Right atrium auricular region (tissue), 2 donors: ENCODE measurements at places on chromosomes 2 and 18.

DNA sequence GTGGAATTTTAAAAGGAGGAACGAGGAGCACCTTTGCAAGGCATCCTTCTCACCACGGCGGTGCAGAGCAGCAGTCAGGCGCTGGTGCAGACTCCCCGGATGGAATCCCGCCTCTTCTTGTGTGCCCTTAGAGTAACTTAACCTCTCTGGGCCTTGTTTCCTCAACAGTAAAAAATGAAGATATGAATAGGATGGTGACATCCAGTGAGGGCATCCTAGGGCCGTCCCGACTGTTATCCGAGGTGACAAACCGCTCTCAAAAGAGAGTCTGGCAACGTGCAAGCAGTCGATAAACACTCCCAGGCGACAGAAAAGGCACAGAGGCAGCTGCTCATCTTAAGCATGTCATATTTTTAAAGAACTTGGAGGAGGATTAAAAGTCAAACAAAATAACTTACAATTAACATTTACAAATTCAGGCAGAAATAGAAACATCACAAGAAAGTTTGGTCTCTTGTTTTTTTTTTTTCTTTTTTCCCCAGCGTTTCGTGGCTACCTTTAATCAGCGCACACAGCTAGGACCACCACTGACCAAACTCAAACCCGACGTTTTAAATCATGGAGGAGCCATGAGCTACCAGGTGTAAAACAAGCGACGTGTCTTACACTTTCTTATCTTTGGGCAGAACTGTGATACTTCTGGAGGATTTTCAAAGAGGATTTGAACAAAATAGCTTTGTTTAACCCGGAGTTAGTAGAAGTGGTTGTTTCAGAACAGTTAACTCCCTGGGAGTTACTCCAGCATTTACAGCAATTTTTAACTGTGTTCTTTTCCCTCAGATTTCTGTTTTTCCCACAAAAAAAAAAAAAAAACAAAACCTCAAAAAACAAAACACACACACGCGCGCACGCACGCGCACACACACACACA, 2.1 kb downstream of the MBP start:
- DNase-seq = no peak

- no peak for DNase-seq
Measured at GRCh38 chr2:230578106-230578505, 134.5 kb upstream of the CAB39 start.

DNA sequence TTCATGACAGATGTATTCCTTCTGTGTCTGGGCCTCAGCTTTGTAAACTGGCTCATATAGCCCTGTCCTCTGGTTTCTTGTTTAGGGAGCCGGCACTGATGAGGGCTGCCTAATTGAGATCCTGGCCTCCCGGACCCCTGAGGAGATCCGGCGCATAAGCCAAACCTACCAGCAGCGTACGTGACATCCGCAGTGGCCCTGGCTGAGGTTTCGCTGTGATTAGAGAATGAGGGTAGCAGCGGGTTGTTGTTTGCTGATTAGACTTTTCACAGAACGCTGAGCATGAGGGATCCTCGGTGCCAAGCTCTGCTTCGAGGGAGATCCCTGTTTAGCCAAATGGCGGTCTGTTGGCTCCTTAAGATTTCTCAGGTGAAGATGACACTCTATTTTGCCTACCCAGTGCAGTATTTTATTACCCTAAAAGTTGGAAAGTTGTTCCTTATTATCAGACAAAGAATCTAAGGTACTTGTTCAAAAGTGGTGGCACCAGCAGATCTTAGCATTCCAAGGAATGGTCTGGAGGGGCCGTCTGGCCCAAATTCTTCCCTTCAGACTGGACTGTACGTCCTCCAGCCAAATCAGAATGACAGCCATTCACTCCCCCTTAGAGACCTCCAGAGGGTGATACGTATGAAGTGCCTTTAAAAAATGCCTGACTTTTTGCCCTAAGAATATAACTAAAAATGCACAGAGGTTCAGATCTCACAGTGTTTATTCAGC, 21.5 kb upstream of the GMCL1 start:
- DNase-seq = no peak

DNA sequence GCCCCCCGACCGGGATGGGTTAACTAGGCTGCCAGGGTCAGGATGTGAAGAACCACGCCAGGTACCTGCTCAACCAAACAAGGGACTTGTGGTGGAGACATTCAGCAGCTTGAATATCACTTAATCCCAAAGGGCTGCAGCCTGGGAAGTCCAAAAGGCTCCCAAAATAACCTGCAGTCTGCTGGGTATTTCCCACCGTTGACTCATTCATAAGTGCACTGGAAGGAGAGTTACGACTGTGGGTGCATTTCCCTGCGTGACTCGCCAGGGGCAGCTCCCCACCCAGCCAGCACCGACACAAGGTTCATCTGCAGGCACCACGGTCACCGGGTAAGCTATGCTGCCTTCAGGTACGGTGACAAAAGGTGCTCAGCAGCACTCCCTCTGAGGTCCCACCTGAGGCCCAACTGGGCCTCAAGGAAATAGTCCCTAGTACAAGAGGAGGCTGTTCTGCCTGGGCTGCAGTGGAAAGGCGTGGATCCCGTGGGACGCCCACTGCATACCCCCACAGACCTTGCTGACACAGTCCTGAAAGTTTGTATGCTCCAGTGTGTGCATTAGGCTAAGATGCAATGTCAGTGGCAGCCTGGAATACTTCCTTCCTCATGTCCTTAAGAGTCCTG, 86.5 kb downstream of the UXS1 start:
- DNase-seq = no peak

GRCh38 chr18:54387631-54388030, 29.9 kb downstream of the C18orf54 start:
- DNase-seq = no peak

DNA sequence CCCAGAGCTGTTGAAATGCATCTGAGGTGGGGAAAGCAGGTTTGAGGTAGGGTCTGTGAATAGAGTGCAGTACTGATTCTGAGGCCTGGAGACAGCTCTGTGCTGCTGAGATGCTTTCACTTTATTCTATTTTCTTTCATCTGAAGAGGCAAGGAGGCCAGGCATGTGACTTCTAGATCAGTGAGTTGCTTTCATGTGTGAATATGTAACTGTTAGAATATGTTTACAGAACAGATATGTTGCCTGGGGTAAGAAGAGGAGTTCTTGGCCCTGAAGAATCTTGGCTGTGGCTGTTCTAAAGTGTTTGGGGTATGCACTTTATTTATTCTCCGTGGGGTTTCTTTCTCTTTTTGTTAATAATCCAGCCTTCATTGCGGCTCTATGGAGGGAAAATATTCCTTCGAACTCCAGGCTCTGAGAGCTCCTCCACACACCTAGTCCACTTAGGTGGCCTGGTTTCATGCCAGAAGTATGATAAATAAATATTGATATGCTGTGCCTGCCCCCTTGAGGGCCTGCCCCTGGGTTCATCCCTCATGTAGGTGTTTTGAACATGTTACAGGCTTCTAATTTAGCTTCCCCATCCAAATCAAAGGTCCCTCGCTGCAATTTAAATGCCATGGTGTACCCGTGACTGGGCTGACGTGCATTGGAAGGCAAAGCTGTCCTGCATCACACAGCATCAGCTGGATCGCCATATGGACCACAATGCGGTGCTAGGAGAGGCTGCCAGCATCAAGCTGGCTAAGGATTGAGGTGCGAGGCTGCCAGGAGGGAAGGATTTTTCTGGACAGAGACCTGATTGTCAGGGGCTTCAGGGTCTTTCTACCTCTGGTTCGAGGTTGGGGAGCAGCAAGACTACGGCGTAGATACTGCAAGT, 102.9 kb downstream of the PRKCE start:
- no peak for DNase-seq

DNA sequence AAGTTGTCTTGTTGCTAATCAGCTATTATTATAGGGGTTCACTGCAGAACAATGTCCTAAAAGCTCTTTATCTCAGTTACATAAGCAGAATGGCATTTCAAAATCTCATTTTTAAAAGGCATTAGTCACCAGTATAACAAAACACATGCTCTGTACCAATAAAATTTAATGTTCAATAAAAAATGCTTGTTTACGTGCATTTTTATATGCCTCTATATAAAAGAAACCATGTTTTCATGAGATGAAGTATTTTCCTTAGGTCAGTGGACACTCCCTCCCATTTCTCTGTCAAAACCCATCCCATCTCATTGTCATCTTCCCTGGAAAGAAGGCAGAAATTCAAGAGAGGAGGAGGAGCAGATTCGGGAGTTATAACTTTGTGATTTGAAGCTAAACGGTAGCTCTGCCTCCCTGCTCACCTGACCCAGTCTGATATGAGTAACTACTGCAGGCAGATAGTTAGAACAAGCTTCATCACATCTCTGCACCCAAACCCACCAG, 231.9 kb upstream of the SIX2 start:
- no peak for DNase-seq

- DNase-seq = no peak
Measured at GRCh38 chr2:96530144-96530430, 6.5 kb upstream of the ARID5A start.

DNA sequence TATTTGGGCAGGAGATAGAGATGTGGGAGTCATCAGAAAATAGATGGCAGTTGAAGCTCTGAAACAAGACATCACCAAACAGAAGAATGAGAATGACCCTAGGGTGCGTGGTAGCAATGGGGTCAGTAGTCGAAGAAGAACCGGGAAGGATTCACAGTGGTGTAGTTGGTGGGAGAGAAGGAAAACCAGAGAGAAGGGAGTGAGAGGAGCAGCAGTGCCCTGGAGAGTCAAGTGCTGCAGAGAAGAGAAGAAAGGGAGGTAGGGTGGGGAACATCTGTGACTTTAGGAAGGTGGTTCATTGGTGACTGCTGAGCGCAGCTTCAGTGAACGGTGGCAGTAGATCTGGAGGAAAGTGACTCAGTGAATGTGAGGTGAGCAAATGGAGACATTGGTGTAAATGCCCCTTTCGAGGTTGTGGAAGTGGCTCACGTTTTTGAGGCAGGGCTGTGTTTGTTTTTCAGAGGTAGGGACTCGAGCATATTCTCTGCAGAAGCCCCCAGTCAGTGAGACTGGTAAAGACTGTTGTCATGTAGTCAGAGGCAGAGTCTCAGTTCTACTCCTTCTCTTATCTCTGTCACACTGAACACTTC, 36.4 kb downstream of the CDC42EP3 start:
- no peak for DNase-seq

- DNase-seq = no peak
Measured at GRCh38 chr2:75276093-75277029, 77.0 kb upstream of the TACR1 start.

DNA sequence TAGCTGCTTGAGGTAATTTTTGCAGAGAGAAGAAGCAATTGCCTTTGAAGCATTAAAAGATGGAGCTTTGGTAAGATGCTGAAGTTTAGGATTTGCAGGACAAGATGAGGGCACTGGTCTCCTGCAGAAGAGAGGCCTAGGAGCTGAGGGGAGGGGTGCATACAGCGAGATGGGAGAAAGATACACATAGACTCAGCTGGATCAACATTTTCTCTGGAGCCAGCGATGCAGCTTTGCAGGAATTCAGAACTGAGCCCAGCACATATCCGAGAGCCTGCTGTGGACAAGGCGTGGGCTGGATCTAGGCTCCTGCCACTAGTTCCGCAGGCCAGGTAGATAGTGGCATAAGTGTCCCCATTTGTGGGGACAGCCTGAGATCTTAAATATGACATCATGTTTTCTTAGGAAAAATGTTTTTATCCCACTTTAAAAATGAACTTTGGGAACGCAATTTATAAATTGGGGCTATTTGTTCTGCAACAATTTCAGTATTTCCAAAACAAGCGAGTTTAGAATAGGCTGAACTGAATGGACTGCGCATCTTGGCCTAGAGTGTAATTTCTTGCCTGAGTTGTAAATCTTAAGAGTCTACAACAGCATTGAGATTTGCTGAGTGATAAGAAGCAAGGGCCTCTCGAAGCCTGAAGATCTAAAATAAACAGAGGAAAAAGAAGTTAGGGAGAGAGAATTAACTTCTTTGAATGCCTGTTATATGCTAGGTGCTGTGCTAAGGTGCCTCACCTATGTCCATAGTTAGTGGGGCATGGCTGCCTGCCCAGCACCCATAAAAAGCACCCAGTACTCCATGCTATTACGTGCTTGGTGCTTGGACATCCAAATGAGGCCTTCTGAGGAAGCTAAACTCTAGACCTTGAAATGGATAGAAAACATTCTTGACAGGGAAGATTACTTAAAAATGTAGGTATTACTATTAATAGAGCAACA, 17.3 kb downstream of the GRHL1 start:
- DNase-seq = no peak

DNA sequence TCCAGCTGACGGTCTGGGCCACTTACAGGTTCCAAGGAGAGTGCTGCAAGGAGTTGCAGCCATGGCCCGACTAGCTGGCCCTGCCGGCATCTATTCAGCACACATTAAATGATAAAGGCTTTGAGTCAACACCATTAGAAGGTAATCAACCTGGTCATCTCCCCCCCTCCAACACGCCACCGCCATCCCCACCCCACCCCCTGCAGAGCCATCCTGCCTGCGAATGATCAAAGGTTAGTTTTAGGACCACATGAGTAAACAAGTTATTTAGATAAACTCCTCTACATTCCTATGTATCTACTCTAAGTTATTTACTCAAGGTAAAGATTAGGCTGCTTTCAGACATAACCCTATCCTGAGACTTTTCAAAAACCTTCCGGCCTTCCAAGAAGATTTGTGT, 349.3 kb upstream of the SLC39A10 start:
- DNase-seq = no peak

- DNase-seq = no peak
Measured at GRCh38 chr2:88190808-88191721, 20.9 kb downstream of the THNSL2 start.

GRCh38 chr2:157825885-157826284, 50.2 kb downstream of the ACVR1 start:
- no peak for DNase-seq

GRCh38 chr2:166518634-166519390, 24.8 kb upstream of the SCN7A start:
- DNase-seq = no peak

DNA sequence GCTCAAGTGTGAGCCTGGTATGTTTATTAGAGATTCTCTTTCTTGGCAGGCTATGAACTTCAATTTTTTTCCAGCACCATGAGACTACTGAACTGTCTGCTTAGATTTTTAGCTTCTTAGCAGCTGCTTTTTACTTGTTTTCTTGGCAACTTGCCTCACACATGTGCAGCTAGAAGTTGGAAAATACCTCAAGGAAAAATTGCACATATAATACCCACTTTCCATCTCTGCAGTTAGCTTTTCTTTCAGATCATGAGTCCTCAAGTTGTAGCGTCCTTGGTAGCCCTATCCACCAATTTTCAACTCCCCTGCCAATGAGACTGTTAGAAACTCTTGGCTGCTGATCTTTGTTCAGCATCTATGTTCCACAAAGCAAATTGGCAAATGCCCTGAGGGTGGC, 302.1 kb downstream of the HRH4 start:
- no peak for DNase-seq

DNA sequence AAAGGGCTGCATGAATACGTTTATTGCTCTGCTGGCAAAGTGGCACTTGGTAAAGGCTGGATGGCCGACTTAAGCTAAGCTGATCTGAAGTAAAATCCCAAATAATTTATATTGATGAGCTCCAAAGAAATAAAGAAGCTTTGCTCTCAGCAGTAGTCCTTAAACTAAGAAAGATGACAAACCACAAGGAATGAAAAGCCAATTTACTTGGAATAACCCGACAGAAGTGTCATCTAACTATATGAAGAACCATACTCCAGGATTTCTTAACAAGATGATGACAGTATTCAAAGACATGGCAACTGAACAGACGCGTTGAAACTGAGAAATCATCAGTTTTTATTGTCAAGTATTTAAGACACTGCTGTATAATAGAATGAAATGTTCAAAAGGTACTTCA, 294.1 kb downstream of the PDE11A start:
- no peak for DNase-seq

- no peak for DNase-seq
Measured at GRCh38 chr18:68791801-68792200, 6.1 kb upstream of the CCDC102B start.

GRCh38 chr2:182366628-182367027, 60.2 kb downstream of the PDE1A start:
- DNase-seq = no peak

- DNase-seq = no peak
Measured at GRCh38 chr2:111910609-111911277, 12.3 kb downstream of the MERTK start.
